ENCODE measurements at places on chromosomes 13 and 19. TPM values are rescaled to one million over a fixed set of nuclear protein-coding genes. Genes with fewer than 3 reads are reported as not detected.

KLK15 gene
- total RNA-seq = not detected

ACP7 gene
- total RNA-seq = 3.0 TPM

IRGC gene
- not detected for total RNA-seq

ZNF441 gene
- total RNA-seq = 1.3 TPM
